Mucosa of descending colon (tissue), 3 donors: ENCODE measurements at places on chromosomes 5 and 9. TPM values are rescaled to one million over a fixed set of nuclear protein-coding genes. Genes with fewer than 3 reads are reported as not detected.

The DMRT3 gene
- total RNA-seq, result not detected

The CMBL gene
- total RNA-seq, result 81.4 TPM

The C7 gene
- 258 TPM for total RNA-seq

The AP3B1 gene
- total RNA-seq, result 52.1 TPM

The REEP2 gene
- 16.3 TPM for total RNA-seq
